Thoracic aorta (tissue), 2 donors: ENCODE measurements at places on chromosomes 2 and 18.

DNA sequence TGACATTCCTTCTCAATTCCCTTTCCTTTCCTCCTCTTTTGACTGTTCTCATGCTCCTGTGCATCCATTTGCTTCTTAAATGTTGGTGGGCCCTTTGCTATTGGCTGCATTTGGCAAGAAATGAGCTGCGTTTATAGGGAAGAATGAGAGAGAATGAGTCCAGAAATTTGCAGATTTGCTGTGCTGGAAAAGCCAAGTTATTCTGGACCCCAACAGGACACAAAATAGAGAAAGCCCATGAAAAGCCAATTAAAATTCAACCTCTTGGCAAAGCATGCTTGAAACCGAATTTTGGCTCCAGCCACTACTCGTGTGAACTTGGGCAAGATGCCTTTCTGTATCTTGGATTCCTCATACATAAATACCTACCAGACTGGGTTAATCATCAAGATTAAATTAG is 1.3 kb upstream of the SCLY start:
- DNase-seq: no peak

DNA sequence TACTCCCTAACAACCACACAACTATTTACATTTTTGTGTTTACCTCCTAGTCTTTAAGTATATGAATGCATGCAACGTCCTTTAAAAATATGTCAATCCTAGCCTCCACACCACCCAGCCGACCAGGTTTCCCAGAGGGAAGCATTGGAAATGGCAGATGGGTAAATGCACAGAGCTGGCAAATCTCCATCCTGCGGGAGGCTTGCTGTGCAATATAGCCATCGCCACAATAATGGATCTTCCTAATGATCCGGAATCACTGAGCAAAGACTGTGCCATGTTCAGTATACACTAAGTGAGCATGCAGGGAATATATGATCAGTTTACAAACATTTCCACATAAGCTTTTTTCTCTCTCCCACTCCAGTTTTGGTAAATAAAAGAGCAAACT is 131.8 kb downstream of the NEDD4L start:
- DNase-seq: no peak

GRCh38 chr18:79245517-79246001 is 150.2 kb upstream of the NFATC1 start:
- no peak for DNase-seq

DNA sequence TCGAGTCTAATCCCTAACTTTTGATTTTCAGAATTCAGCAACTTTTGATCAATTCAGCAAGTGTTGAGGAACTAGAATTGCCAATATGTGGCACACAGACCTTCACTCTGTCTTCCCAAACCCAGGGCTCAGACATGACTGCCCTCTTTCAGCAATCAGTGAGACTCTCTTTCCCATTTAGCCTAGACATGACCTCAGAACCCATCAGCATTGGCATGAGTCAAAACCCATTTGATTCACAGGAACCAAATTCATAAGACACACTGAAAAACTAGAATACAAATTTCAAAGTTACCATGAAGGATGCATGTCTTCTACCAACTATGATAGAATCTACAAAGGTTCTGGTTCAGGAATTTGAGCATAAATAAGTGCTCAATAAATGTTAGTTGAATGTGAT is 113.6 kb upstream of the MAP3K20 start:
- no peak for DNase-seq

DNA sequence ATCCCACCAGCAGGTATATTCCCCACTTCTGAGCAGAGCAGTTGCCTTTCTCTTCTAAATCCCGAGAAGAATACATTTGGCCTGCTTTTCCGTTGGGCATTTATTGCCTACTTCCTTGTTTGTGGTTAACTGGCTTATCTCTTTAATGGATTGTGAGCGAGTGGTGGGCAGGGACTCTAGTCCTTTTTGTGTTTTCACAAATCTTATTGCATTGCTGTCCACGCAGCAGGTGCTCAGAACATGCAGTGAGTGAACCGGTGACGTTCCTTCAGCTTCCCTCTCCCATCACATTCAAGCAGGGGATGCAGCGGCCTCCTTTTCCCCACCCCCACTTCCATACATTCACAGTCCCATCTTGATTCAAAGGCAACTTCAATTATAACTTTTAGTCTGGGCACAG is 28.9 kb upstream of the GAREM2 start:
- no peak for DNase-seq

DNA sequence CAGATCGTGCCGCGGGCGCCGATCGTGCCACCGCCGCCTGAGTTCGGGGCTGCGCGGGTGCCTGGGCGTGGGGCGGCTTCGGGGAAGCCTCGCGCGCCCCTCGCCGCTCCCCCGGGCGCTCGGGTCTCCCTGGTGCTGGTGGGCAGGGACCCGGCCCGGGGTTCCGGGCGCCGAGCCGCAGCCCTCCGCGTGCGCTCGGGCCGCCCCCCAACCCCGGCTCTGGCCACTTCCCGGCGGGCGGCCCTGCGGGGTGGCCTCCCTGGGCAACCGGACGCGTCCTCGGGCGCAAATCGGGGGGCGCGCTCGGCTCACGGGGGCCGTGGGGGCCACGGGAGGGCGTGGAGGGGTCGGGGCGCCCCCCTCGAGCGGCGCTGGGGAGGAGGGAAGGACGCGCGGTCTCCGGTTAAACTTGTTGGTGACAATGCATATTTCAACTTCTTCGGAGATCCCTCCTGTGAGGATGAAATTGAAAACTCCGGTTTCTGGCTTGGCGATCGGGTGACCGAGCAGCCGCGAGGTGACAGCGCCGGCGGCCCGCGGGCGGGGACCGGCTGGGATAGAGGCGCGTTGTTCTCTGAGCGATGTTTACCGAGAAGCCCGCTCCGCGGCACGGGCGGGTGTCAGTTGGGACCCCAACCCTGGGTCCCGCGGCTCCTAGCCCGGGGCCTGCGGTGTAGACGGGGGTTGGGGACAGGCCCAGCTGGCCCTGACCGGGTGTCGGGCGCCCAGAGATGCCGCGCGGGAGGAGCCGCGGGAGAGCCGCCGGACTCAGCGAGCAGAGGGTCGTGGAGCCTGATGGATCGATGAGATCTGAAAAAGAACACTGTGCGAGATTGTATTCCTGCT is 676 bp downstream of the SH3BP4 start:
- no peak for DNase-seq

GRCh38 chr18:22591222-22591621 is 173.5 kb upstream of the CTAGE1 start:
- DNase-seq: no peak

DNA sequence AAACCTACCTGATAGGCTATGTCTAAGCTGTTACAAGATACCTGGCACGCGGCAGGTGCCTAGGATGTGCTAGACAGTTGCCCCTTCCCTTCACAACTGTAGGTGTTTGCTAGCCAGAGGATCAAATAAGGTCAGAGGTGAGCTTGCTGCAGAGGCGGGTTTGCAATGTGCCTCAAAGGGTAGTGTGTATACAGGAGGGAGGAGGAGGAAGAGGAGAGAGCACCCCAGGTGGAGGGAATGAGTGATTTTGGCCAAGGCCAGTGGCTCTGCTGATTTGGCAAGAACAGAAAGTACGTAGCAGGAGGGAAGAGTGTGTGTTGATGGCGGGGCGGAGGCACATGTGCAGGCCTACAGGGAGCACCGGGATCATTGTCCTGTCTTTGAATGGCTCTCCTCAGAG is 236.5 kb downstream of the HAUS1 start:
- DNase-seq: no peak

GRCh38 chr2:215435870-215436704 is at the start of gene FN1:
Gene FN1 (minus strand): TSS chr2:215436068. CDS start chr2:215435802, 266 bp downstream.
- peak; percentile 89 for DNase-seq

DNA sequence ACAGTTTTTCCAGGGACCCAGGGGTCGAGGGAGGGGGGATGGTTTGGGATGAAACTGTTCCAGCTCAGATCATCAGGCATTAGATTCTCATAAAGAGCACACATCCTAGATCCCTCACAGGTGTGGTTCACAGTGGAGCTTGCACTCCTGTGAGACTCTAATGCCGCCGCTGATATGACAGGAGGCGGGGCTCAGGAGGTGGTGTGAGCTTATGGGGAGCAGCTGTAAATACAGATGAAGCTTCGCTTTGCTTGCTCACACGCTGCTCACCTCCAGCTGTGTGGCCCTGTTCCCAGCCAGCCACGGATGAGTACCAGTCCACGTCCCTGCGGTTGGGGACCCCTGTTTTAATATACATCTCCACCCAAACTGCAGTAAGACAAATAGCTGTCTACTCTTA is 204.2 kb downstream of the AGAP1 start:
- no peak for DNase-seq

GRCh38 chr2:46564811-46565241 is 85.5 kb downstream of the TMEM247 start:
- no peak for DNase-seq

DNA sequence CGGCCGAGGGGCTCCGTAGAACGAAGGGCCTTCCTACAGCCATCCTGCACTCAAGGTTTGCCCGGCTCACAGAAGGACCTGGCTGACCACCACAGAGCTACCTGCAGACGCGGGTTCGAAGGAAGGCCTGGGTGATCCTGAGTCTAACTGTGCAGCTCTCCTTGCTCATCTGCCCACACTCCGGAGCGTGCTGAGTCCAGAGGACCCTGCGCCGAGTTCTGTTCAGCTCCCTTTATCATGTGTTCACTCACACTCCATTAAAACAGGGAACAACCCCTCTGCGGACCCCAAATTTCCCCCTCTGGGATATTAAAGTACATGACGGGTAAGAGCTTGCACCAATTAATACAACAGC is 138.3 kb downstream of the PXDN start:
- no peak for DNase-seq

GRCh38 chr2:27954221-27954673 is 63.7 kb downstream of the BABAM2 start:
- no peak for DNase-seq

DNA sequence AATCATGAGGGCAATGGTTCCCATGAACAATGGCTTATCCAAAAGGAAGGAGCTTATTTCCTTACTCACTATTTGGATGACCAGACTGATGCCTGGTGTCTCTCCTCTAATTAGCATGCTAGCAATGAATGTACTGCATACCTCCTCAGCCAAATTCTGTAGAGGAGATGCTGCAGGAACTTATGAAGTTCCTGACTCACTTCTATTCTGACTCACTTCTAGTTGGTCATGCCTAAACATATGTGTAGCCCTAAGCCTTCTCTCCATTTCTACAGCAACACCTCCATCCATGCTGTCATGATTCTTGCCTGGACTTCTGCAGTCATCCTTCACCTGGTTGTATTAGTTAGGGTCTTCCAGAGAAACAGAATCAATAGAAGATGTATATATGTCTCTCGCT is 59.9 kb upstream of the MRPS9 start:
- no peak for DNase-seq

DNA sequence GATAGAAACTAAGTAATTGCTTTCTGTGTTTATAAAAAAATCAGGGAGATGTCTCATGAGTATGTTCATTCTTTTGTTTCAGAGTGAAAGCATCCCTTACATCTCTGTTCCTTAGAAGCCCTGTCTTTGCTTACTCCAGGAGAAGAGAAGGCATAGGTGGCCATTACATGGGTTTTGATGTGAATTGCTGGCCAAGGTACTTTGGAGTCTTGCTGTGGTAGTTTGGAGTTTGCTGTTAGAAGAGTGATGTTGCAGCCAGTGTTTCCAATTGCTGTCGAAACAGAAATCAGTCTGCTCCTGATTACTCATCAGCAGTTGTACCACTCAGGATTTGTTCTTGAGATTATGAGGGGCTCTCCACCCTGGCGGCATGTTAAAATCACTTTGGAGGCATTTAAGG is 97.8 kb upstream of the KLHL14 start:
- no peak for DNase-seq

DNA sequence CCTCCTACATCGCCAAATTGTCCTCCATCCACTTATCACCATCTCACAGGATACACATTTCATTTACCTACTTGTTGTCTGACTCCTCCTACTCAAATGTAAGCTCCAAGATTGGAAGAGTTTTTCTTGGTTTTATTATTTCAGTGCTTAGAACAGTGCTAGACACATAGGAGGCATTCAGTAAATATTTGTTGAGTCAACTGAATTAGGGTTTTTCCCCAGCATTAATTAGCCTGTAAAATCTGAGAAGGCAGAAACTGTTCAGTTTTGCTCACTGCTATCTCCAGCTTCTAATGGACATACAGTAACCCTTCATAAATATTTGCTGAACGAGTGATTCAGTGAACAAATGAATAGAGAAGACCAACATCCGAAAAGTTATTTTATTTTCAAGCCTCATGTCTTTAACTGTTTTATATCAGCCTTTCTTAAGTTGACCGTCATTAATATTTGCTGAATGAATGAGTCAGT is 800 bp downstream of the TTC21B start:
- no peak for DNase-seq

GRCh38 chr2:236237468-236238190 is 26.6 kb downstream of the ASB18 start:
- DNase-seq: no peak

DNA sequence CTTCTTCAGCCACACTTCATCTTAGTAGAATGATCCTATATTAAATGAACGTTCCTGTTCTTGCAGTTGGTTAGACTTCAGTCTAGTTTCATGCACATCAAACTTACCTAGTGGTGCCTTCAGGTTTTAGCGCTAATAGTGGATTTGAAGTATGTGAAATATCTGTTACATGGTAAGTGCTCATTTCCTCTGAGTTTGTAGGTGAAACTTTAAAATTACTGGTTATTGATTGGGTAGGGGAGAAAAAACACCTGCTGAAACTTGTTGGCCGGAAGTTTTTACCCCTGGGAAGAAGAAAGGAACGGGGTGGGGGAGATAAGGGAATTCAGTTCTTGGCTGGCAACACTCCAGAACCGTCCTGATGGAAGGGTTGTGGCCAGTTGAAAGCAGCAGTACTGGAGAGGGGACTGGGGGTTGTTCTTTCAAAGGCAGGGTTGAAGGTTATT is 112.8 kb downstream of the SPTBN1 start:
- DNase-seq: no peak

DNA sequence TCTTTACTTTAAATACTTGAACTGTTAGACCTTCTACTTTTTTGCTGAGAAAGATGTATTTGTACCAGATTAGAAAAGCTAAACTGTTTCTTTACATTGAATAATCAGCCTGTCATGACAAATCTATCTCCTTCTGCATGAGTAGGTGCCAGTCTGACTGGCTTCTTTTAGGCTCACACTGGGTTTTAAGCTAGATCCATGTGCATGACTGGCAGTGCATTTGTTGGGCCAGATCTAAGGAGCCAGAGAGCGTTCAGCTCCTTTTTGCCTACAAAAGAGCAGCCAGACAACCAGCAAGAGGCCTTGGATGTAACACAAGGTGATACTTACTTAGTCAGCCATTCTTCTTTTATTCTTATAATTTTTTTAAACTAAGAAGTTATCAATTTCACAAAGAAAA is 82.0 kb upstream of the OTX1 start:
- no peak for DNase-seq
